Uterus (tissue), 4 donors: ENCODE measurements at places on chromosomes 1 and 21. TPM values are rescaled to one million over a fixed set of nuclear protein-coding genes. Genes with fewer than 3 reads are reported as not detected.

PRAMEF8 gene
- total RNA-seq, result not detected

- DNase-seq, result no peak
Observed at GRCh38 chr1:155071701-155072100, 6.9 kb upstream of the EFNA3 start.

DNA sequence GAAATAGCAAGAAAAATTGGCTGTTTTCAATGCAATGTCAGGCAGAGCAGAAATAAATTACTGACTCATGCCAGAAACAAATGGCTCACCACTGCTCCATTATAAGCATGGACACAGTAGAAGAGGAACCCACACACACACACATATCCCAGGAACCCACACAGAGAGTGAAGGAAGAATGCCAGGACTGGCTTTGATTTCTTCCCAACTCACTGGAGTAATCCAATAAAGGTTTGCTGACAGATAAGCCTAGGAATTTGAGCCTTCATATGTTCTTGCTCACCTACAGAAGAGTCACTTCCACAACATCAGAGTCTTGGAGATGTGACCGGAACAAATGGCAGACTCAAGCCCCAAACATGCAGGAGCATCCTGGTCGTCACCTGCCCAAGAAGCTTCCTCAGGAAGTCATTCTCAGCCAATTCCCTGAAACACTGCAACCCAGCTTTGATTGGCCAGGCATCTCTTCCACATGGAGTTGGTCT, 2.2 kb downstream of the SH3BP5L start:
- DNase-seq, result no peak

TMPRSS2 gene
- not detected for total RNA-seq

DNA sequence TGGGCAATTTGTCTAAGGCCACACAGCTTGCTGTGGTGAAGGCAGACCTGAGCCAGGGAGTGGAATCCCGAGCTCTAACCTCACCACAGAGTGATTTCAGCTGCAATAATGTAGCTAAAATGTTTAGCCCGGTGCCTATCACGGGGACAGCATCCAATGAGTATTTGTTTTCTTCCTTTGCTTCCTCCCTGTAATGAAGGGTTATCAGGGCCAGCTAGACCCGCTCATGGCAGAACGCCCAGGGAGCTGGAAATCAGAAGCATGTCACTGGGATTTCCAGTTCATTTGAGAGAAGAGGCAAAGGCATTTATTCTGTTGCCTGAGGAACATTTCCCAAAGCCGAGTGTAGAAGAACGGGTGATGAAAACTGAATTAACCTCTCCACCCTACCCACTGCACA, 183.1 kb downstream of the ZSCAN20 start:
- DNase-seq, result no peak

GRCh38 chr1:192730198-192730597, 78.6 kb upstream of the RGS2 start:
- DNase-seq, result no peak

GRCh38 chr1:159012495-159012894, 2.8 kb downstream of the IFI16 start:
- no peak for DNase-seq

PTGFRN gene
- 44.6 TPM for total RNA-seq

KLF17 gene
- total RNA-seq, result 1.9 TPM

RAD54L gene
- 7.3 TPM for total RNA-seq
